Right atrium auricular region (tissue), 2 donors: ENCODE measurements at places on chromosomes 6 and 20.
A peak's percentile ranks its signal among the peaks of the same experiment; 100 is the strongest.

DNA sequence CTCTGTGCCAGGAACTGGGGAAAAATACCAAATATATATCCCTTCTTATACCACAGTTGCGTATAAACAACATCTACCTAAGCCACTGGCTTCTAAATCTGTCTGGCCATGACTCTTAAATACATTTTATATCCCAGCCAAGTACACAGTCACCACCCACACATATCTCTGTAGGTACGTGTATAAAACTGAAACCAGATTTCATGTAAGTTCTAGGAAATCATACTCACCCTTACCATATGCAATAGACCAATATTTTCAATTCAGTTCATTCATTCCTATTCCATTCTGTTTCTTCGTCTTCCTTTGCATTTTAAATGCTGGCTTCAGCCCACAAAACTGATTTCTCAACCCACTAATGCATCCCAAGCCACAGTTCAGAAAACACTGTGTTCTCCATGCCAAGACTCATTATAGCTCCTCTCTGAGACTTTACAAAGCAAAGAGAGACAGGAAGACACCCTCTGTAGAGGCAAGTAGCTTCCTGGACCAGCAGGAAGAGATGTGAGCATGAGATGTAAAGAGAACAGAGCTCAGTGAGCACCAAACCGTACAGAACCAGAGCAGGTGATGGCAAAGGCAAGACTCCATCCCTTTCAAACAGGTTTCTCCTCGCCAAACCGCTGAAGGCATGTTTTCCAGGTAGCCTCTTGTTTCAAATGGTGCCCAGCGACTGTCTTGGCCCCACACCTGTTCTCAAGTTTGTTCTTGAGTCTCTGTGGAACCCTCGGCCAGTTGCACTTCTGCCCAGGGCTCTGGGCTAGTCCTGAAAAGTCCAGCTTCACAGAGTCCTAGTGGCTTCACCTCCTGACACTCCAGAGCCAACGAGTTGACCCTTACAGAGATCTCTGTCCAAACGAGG is 18.7 kb downstream of the FAM50B start:
- no peak overlapping the region for H3K27ac ChIP-seq
- no peak overlapping the region for H3K4me3 ChIP-seq
- no peaks in the 10 kb centered on the region for H3K4me1 ChIP-seq
- no peaks in the 10 kb centered on the region for H3K36me3 ChIP-seq
- peak; percentile 43 for DNase-seq
- no peaks in the 10 kb centered on the region for H3K27me3 ChIP-seq

GRCh38 chr20:44910690-44911262 is 916 bp downstream of the PABPC1L start:
- H3K36me3 ChIP-seq = peaks cover 23% of the 10 kb centered on the region
- DNase-seq = no peak
- H3K4me1 ChIP-seq = no peaks in the 10 kb centered on the region
- H3K27ac ChIP-seq = no peak overlapping the region

- H3K27me3 ChIP-seq = no peaks in the 10 kb centered on the region
- no peaks in the 10 kb centered on the region for H3K36me3 ChIP-seq
- no peak overlapping the region for H3K27ac ChIP-seq
- no peak for DNase-seq
These were observed 2.9 kb upstream of the IER3 start for GRCh38 chr6:30747300-30747687.

GRCh38 chr20:56839786-56840185 is 210.7 kb downstream of the TFAP2C start:
- no peaks in the 10 kb centered on the region for H3K27me3 ChIP-seq
- no peak overlapping the region for H3K4me3 ChIP-seq
- DNase-seq = no peak
- H3K4me1 ChIP-seq = no peaks in the 10 kb centered on the region
- H3K27ac ChIP-seq = no peak overlapping the region

GRCh38 chr20:62050166-62051120 is 15.2 kb downstream of the TAF4 start:
- H3K27ac ChIP-seq = no peak overlapping the region
- DNase-seq = no peak
- no peaks in the 10 kb centered on the region for H3K36me3 ChIP-seq
- no peaks in the 10 kb centered on the region for H3K27me3 ChIP-seq

GRCh38 chr6:40439026-40439800 is 148.0 kb downstream of the LRFN2 start:
- H3K4me1 ChIP-seq = no peaks in the 10 kb centered on the region
- no peak for DNase-seq
- no peak overlapping the region for H3K4me3 ChIP-seq
- no peaks in the 10 kb centered on the region for H3K27me3 ChIP-seq
- H3K27ac ChIP-seq = no peak overlapping the region

- no peaks in the 10 kb centered on the region for H3K4me1 ChIP-seq
- H3K4me3 ChIP-seq = no peak overlapping the region
- no peak overlapping the region for H3K27ac ChIP-seq
- H3K27me3 ChIP-seq = no peaks in the 10 kb centered on the region
These were observed 197.1 kb downstream of the CDH4 start for GRCh38 chr20:61449057-61449609.

DNA sequence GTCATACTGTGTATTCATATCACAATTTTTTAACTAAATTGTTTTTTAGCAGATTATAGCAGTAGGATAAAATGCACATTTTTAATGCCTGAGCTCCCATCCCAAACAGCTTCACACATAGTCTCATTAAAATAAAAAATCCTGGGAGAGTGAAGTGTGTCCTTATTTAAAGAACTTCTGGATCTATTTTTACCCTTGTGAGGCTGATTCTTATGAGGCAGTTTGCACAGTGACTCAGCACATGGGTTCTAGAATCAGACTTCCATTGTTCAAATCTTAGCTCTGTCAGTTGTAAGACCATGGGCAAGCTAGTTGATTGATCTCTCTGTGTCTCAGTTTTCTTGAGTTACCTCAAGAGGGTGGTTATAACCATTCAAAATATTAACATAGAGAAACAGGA is 72.3 kb downstream of the MACROD2 start:
- no peak overlapping the region for H3K4me3 ChIP-seq
- no peaks in the 10 kb centered on the region for H3K27me3 ChIP-seq
- no peak for DNase-seq
- H3K36me3 ChIP-seq = no peaks in the 10 kb centered on the region
- H3K27ac ChIP-seq = no peak overlapping the region

- no peak for DNase-seq
- H3K4me3 ChIP-seq = peak overlapping the region; percentile 67
- no peaks in the 10 kb centered on the region for H3K27me3 ChIP-seq
These were observed 849 bp downstream of the GSTA4 start for GRCh38 chr6:52994031-52994838.

- DNase-seq = no peak
- H3K36me3 ChIP-seq = no peaks in the 10 kb centered on the region
- H3K27me3 ChIP-seq = no peaks in the 10 kb centered on the region
- H3K27ac ChIP-seq = no peak overlapping the region
- no peaks in the 10 kb centered on the region for H3K4me1 ChIP-seq
- no peak overlapping the region for H3K4me3 ChIP-seq
These were observed 132.7 kb upstream of the MAP3K7 start for GRCh38 chr6:90719321-90720195.

DNA sequence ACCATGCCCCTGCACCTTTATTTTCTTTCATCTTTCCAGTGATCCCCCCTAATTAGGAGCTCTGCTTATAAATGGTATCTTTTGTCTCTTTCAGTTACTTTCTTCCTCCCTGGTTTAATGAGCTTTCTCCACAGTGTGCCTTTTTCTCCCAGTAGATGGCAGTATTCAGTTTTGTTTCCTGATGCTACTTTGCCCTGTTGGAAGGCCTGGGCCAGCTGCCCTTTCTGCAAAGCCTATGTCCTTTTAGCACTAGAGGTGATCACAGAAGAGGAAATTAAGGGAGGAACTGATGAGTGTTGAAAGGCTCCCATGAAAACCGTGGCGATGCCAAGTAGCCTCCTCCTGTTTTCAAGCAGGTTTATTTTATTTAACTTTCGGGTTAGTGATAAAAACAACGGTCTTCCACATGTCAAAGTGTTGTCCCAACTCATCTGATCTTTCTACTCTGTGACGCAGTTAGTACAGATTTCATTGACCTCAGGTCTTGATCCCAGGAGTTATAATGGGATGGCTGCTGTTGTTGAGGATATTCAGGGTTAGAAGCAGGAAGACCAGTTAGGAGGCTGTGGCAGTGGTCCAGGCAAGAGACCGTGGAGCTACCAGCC is 184.2 kb upstream of the BMP2 start:
- H3K27ac ChIP-seq = no peak overlapping the region
- no peaks in the 10 kb centered on the region for H3K27me3 ChIP-seq
- no peaks in the 10 kb centered on the region for H3K36me3 ChIP-seq
- H3K4me3 ChIP-seq = no peak overlapping the region
- H3K4me1 ChIP-seq = no peaks in the 10 kb centered on the region
- no peak for DNase-seq

GRCh38 chr6:33419580-33420490 is at the start of gene SYNGAP1:
Gene SYNGAP1 (plus strand): TSS chr6:33420065. CDS start chr6:33420265, 200 bp downstream.
- peaks cover 48% of the 10 kb centered on the region for H3K4me1 ChIP-seq
- H3K27me3 ChIP-seq = no peaks in the 10 kb centered on the region
- peak within 1 kb of the TSS; percentile 96 for H3K27ac ChIP-seq
- H3K4me3 ChIP-seq = peak within 1 kb of the TSS; percentile 47
- DNase-seq = no peak

- DNase-seq = no peak
- H3K4me3 ChIP-seq = no peak overlapping the region
- H3K27me3 ChIP-seq = no peaks in the 10 kb centered on the region
These were observed 76.7 kb downstream of the RNF182 start for GRCh38 chr6:14001329-14002012.

- no peak overlapping the region for H3K4me3 ChIP-seq
- no peaks in the 10 kb centered on the region for H3K4me1 ChIP-seq
- no peaks in the 10 kb centered on the region for H3K27me3 ChIP-seq
- no peak overlapping the region for H3K27ac ChIP-seq
- H3K36me3 ChIP-seq = peaks cover 86% of the 10 kb centered on the region
- no peak for DNase-seq
These were observed 73.3 kb upstream of the NUP153 start for GRCh38 chr6:17780061-17780460.

- no peaks in the 10 kb centered on the region for H3K36me3 ChIP-seq
- H3K27ac ChIP-seq = no peak overlapping the region
- no peak overlapping the region for H3K4me3 ChIP-seq
- no peak for DNase-seq
These were observed 14.3 kb upstream of the MYT1 start for GRCh38 chr20:64149809-64150560.

- no peak for DNase-seq
- no peak overlapping the region for H3K27ac ChIP-seq
- H3K27me3 ChIP-seq = no peaks in the 10 kb centered on the region
- H3K36me3 ChIP-seq = no peaks in the 10 kb centered on the region
- H3K4me1 ChIP-seq = no peaks in the 10 kb centered on the region
- no peak overlapping the region for H3K4me3 ChIP-seq
These were observed 66.4 kb downstream of the PKHD1 start for GRCh38 chr6:52020945-52021570.

- H3K4me1 ChIP-seq = peaks cover 11% of the 10 kb centered on the region
- no peak overlapping the region for H3K27ac ChIP-seq
- no peaks in the 10 kb centered on the region for H3K36me3 ChIP-seq
- H3K4me3 ChIP-seq = no peak overlapping the region
These were observed 164.2 kb upstream of the SUPT3H start for GRCh38 chr6:45541934-45542333.

DNA sequence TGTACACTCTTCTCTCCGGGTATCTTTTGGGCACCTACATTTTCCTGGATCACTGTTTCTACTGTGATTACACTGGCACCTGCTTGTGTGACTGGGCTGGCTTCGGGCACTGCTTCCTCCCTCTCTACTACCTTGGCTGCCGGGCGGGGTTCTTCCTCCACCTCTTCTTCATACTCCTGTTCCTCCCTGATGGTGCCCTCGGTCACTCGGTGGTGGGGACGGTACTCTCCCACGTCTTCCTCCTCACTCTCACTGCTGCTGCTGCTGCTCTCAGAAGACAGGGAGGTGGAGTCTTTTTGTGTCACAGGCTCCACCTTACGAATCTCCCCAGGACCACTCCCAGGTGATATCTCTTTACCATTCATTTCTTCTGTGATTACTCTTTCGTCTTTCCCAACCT is 42.5 kb downstream of the SMLR1 start:
- no peak overlapping the region for H3K27ac ChIP-seq
- no peaks in the 10 kb centered on the region for H3K4me1 ChIP-seq
- no peak for DNase-seq
- H3K27me3 ChIP-seq = no peaks in the 10 kb centered on the region

- H3K4me3 ChIP-seq = peak overlapping the region; percentile 40
- H3K4me1 ChIP-seq = no peaks in the 10 kb centered on the region
- H3K27ac ChIP-seq = peak overlapping the region; percentile 90
- H3K27me3 ChIP-seq = no peaks in the 10 kb centered on the region
- no peak for DNase-seq
- H3K36me3 ChIP-seq = no peaks in the 10 kb centered on the region
These were observed 949 bp downstream of the TXLNB start for GRCh38 chr6:139290787-139291311.

DNA sequence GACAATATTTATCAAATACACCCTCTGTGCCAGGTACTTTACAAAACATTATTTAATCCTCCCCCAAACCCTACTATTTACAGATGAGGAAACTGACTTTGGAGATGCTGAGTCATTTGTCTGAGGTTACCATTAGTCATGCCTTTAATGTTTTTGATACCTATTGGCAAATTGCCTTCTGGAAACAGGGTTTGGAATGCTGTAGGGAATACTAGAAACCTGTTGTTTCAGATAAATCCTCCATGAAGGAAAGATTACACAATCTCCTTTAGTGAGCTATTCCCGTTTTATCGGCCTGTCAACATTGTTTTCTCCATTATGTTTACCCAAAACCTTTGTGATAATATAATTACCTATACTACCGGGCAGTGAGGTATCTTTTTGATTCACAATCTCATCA is 93.6 kb upstream of the ADGRF1 start:
- no peaks in the 10 kb centered on the region for H3K36me3 ChIP-seq
- no peaks in the 10 kb centered on the region for H3K4me1 ChIP-seq
- DNase-seq = no peak
- no peaks in the 10 kb centered on the region for H3K27me3 ChIP-seq

- H3K36me3 ChIP-seq = no peaks in the 10 kb centered on the region
- no peak for DNase-seq
- H3K4me1 ChIP-seq = no peaks in the 10 kb centered on the region
- H3K4me3 ChIP-seq = no peak overlapping the region
- no peak overlapping the region for H3K27ac ChIP-seq
- H3K27me3 ChIP-seq = no peaks in the 10 kb centered on the region
These were observed 29.3 kb upstream of the HFE start for GRCh38 chr6:26057899-26058298.

GRCh38 chr6:132058975-132059374 is 107.8 kb upstream of the CCN2 start:
- no peak overlapping the region for H3K27ac ChIP-seq
- no peak for DNase-seq
- no peaks in the 10 kb centered on the region for H3K4me1 ChIP-seq

GRCh38 chr6:140105857-140106256 is 731.4 kb upstream of the CITED2 start:
- no peaks in the 10 kb centered on the region for H3K36me3 ChIP-seq
- no peak for DNase-seq
- H3K4me3 ChIP-seq = no peak overlapping the region
